ENCODE measurements at places on chromosomes 1 and 21. TPM values are rescaled to one million over a fixed set of nuclear protein-coding genes. Genes with fewer than 3 reads are reported as not detected.

CBR3 gene
- total RNA-seq = 5.8 TPM

GPR25 gene
- not detected for total RNA-seq

MFAP2 gene
- total RNA-seq = 12.1 TPM

FCMR gene
- total RNA-seq = 3.6 TPM

RGS16 gene
- 22.2 TPM for total RNA-seq

KANK4 gene
- total RNA-seq = 0.56 TPM

LCE1A gene
- not detected for total RNA-seq

ARHGAP29 gene
- 91.9 TPM for total RNA-seq

UBE2U gene
- not detected for total RNA-seq

TRAF5 gene
- total RNA-seq = 3.1 TPM

GJB3 gene
- 0.49 TPM for total RNA-seq

PPIAL4G gene
- not detected for total RNA-seq

TNFRSF1B gene
- 20.4 TPM for total RNA-seq

RHEX gene
- total RNA-seq = 1.4 TPM

SAMD11 gene
- 4.1 TPM for total RNA-seq

CAMK2N1 gene
- 8.6 TPM for total RNA-seq

PLA2G2F gene
- total RNA-seq = not detected

SCMH1 gene
- 30.6 TPM for total RNA-seq

All from thyroid gland (tissue), 4 donors.